ENCODE measurements at places on chromosomes 12 and 14.
A peak's percentile ranks its signal among the peaks of the same experiment; 100 is the strongest.

GRCh38 chr12:40655451-40655850 is 36.8 kb upstream of the CNTN1 start:
- no peak for DNase-seq

GRCh38 chr12:81257947-81258551 is 180.2 kb downstream of the ACSS3 start:
- no peak for DNase-seq

GRCh38 chr14:58797010-58797429 is 159.3 kb downstream of the DACT1 start:
- DNase-seq: no peak

DNA sequence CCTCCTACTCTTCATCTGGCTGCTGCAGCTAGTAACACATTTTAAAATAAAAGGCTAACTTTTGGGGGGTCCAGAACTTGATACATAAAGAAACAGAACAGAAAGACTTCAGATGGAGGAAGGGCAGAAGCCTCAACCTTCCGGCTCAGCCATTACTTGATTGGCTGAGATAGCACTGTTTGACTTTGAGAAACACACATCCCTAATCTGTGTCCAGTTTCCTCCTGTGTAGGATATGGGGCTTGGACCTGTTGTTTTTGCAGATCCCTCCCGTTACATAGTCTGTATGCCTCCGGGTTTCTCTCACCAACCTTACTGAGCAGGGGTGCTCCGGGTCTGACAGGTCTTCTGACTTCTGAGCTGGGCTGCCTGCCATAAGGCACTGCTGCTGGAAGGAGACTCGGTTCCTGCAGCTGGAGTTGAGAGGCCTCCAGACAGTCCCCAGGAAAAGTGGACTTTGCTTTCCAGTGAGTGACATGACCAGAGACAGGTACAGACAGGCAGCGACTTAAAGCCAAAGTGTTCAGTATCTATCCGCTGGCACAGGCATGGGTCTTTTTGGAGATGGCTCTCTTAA is 8.3 kb upstream of the ZNF641 start:
- DNase-seq: no peak

GRCh38 chr12:1939331-1939730 is 20.9 kb upstream of the CACNA2D4 start:
- no peak for DNase-seq

DNA sequence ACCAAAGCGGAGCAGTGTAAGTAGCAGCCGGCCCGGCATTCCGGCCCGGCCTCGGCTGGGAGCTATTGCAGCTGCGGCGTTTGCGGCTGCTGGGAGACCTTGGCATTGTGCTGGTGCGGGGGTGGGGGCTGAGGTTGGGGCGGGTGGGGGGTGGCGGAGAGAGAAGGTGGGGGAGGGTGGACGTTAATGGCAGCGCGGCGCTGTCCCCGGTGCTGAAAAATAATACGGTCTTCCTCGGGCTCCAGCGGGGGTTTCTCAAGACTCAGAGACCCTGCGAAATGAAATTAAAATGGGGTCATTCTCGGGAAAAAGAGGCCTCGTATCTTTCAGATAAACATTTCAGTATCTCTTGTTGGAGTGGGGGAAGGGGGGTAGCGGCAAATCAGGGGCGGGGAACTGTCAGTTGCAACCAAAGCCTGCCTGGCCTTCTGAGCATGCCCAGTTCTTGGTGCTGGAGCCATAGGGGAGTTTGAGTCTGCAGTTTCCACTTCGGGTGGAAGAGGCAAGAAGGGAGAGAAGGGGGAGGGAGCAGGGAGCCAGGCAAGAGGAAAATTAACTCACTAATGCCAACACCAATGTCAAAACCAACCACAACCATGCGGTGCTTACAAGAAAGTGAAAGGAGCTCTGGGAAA is 414 bp downstream of the UNC79 start:
- peak; percentile 72 for DNase-seq

DNA sequence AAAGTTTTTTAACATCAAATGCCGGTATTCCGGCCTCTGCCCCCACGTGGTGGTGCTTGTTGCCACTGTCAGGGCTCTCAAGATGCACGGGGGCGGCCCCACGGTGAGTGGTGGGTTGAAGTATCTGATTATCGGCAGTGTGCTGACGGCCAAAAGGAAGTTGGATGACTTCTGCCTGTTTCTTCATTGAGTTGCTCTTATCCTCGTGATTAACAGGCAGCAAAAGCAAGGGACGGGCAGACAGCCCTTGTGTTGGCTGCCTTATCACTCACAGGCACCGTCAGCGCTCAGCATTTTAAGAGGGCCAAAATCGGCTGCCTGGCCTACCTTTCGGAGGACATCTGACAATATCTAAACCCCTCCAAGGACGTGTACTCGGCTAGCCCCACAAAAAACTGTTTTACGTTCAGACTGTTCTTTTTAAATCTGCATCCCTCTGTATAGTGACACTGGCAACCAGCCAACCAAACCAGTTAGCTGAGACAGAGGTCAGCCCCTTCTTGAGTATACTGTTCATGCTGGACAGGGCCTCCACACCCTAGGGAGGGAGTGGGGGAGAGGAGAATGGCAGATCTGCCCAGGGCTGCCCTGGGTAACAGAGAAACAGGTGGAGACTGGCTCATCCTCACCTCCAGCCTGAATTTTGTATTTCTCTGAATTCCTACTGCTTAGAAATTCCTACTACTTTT is 22.9 kb upstream of the AKAP5 start:
- DNase-seq: no peak

DNA sequence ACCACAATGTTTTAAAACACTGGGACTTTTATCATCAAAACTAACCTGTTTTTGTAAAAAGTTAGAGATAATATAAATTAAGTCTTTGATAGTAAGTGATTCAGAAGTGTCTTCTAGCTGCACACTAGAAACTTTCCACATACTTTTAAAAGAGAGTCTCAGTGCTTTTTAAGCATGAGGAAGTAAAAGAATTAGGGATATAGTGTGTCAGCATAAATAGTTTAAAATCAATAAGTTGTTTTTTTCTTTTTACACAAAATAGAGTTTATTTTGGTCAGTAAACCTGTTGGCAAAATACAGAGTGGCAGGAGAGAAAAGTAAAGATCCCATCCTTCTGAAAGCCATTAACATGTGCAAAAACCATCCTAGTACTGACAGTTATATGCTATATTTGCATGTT is 1.7 kb downstream of the DNM1L start:
- no peak for DNase-seq

DNA sequence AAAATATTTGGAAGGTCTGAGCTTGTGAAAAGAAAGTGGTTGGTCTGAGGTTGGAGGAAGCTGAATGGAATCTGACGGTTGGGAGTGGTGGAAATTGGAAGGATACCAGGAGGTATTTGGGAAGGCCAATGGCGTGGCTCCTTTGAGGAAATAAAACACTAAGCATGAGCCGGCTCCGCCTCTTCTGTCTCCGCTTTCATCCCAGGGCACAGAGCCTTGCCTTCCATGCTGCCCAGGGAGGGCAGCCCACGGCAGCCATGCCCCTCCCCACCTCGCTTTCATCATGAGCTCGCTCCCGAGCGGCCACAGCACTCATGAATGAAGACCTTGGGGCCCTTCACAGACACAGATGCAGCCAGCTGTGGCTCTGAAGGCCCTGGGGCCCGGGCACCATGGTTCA is 36.2 kb downstream of the HSP90AA1 start:
- no peak for DNase-seq

- no peak for DNase-seq
Measured at GRCh38 chr12:101521136-101521535, 46.0 kb downstream of the SPIC start.

GRCh38 chr12:4282103-4282891 is 8.7 kb downstream of the CCND2 start:
- DNase-seq: no peak

DNA sequence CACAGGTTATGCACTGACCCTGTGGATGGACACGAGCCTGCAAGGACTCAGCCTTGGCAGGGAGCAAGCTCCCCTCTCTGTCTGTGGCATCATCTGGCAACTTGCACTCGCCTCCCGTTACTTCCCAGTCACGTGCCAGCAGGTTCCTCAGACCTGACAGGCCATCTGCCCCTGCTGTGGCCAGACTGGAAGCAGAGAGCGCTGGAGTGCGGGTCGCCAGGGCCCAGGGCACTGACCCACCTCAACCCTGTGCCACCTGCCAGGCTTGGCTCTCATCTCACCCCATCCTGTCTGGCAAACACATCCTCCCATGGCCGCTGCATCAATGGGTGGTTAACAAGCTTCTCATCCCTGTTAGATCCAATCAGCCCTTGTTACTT is 28.4 kb downstream of the SLC6A12 start:
- no peak for DNase-seq

- DNase-seq: no peak
Measured at GRCh38 chr12:133220521-133220920, 15.2 kb downstream of the ANHX start.

GRCh38 chr12:69438539-69438938 is 31.6 kb upstream of the FRS2 start:
- DNase-seq: no peak

DNA sequence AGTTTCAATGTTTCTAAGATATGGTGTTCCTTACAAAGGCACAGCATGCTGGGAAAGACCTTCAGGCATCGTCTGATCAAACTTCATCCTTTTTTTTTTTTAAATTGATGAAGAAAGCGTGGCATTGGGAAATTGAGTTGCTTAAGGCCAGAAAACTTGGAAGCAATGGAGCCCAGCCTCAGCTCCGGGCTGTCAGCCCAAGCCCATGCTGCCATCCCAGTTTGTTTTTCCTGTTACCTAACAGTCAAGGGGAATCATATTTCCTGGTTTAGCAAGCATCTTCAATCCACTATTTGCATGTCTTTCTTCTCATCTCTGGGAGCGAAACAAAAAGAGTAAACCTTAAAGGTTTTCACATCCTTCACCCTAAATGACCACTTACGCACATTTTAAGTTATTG is 200.2 kb downstream of the CHST11 start:
- no peak for DNase-seq

DNA sequence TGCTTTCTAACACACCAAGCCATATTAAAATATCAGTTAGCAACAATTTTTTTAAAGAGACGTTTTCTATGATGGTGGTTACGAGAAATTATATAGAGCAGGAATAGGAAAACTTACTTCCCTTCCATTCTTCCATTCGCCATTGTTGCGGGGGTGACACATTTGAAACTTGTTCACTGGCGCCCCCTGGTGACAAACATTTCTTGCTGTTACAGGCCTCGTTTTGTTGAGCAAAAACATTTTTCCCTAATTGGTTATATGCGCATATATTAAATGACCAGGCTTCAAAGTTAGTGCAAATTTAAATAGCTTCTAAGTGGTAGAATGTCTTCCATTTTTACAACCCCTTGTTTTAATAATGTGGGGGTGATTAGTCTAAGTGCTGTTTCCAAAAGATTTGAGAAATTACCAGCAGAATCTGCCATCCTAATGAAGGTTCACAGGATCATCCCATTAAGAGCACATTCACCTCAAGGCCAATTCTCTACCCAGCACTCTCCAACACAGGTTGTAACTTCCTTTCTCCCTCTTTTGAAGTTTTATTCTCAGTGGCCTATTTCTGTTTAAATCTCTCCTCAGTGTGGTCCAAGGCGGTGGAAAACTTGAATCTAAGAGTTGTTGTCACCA is 1124.7 kb downstream of the FLRT2 start:
- DNase-seq: no peak

DNA sequence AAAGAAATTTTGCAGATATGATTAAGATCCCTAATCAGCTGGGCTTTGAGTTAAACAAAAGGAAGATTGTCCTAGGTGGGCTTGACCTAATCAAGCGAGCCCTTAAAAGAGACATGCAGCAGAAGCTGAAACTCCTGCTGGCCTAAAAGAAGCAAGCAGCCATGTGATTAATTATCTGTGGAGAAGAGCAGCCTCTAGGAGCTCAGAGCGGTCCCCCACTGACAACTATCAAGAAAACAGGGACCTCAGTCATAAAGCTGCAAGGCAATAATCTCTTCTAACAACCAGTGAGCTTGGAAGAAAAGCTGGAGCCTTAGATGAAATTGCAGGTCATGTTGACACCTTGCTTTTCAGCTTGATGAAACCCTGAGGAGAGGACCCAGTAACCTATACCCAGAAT is 288.9 kb upstream of the CLEC14A start:
- no peak for DNase-seq

DNA sequence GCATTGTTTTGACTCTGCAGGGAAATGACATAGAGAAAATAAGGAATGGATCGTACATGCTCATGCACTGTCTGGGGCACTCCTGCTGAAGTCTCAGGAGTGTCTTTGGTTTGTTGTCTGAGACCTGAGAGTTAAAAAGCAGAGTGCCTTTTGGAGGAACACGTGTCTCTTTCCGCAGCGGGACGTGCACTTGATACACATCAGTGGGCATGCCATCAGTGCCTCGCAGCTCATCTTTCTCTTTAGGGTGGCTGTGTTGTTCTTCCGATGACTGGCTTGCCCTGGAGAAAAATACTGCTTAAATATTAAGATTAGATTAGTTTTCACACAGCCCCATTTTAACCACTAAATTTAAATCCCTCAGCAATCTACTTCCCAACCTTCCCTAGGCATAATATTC is 835.9 kb downstream of the DIO2 start:
- no peak for DNase-seq

DNA sequence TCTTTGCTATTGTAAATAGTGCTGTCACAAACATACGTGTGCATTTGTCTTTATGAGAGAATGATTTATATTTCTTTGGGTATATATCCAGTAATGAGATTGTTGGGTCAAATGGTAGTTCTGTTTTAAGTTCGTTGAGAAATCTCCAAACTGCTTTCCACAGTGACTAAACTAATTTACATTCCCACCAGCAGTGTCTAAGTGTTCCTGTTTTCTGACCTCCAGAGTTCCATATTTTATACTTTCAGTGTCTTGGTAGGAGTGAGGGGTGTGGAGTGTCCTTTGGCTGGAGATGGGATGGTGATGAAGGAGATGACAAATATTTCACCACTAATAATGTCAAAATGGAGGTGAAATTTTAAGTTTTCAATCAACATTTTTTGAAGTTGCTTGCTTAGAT is 86.4 kb downstream of the DACT1 start:
- DNase-seq: no peak

- no peak for DNase-seq
Measured at GRCh38 chr12:63419154-63419553, 249.1 kb downstream of the DPY19L2 start.

- DNase-seq: no peak
Measured at GRCh38 chr12:110475426-110475825, 6.8 kb downstream of the FAM216A start.

DNA sequence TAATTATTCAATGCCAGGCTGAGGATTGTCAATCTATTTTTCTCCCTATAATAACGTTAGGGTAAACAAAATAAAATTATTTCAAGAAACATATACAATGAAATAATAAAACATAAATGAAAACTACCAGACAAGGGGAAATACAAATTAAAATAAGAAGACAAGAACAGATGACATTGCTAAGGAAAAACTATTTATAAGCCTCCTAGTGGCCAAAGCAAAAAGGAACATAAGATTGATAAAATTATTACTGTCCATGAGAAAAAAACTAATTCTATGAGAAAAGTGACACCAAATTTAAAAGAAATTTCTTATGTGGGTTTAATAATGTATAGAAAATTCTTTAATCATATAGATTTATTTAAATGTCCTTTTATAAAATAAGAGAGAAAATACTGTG is 294.7 kb downstream of the TTC6 start:
- no peak for DNase-seq

GRCh38 chr12:97805146-97805545 is 342.5 kb downstream of the RMST start:
- no peak for DNase-seq

Data from hippocampal formation (tissue), 2 donors.